CD4-positive, alpha-beta memory T cell (primary cell): ENCODE measurements at places on chromosomes 3 and 15.

DNA sequence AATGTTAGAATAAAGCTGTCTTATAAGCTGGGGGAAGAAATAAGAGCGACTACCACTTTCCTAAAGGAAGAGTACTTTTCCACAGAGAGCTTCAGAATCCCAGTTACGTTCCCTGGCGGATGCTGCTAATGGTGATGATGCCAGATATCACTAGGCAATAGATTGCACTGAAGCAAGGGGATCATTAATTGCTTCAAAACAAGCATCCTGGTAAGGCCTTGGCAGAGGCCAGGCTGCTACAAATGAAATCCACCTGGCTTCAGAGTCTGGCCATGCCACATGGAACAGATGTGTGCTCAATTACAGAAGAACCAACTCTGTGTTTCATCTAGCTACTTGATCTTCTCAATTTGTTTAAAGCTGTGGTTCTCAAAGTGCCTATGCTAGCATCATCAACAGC, 129.2 kb upstream of the IL12A start:
- no peak for DNase-seq

- no peak for DNase-seq
These were observed 87.0 kb upstream of the ZNF280D start for GRCh38 chr15:56820333-56820732.

DNA sequence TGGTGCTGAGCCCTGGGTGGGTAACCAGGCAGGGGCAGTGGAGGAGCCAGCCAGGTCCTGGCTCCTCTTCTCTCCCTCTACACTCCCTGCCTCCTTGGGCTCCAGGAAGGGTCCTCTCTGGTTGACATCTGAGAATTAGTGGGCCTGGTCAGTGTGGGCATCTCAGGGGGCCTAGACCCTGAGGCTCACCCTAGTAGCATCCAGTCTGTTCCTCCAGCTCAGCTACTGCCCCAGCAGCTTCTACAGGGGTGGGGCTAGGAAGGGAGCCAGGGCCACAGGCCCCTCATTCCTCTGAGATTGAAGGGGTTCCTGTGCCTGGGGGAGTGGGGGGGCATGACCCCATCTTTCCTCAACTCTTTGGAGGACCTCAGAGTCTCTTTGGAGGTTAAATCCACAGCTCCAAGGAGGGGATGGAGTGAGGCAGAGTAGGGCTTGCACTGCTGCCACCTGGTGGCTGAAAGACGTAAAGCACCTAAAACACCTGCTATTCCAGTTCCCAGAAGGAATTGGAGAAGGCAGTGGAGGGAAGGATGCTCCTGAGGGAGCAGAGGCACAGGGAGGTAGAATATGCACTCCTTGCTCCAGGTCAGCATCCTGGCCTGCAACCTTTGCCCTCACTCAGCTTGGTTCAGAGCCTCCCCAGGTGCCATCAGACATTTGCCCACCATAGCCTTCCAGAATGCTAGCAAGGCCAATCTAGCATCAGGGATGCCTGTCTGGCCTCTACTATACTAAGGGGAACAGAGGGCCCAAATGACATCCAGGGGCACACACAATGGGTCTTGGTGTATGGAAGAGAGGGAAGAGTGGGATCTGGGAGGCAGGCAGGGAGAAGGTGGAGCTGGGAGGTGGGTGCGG, 25.1 kb downstream of the C3orf18 start:
- DNase-seq: peak; percentile 52

GRCh38 chr15:78712797-78713515, 71.9 kb upstream of the CHRNB4 start:
- DNase-seq: no peak

- peak; percentile 89 for DNase-seq
These were observed 157.3 kb upstream of the BHLHE40 start for GRCh38 chr3:4821975-4822374.

GRCh38 chr3:159486580-159486979, 502.1 kb upstream of the IL12A start:
- DNase-seq: no peak

- DNase-seq: no peak
These were observed 357.9 kb downstream of the KCNH8 start for GRCh38 chr3:19506171-19506570.

GRCh38 chr15:89647191-89647851, 7.9 kb downstream of the KIF7 start:
- peak; percentile 28 for DNase-seq
